ENCODE measurements at places on chromosomes 1 and 21. TPM values are rescaled to one million over a fixed set of nuclear protein-coding genes. Genes with fewer than 3 reads are reported as not detected.

DNA sequence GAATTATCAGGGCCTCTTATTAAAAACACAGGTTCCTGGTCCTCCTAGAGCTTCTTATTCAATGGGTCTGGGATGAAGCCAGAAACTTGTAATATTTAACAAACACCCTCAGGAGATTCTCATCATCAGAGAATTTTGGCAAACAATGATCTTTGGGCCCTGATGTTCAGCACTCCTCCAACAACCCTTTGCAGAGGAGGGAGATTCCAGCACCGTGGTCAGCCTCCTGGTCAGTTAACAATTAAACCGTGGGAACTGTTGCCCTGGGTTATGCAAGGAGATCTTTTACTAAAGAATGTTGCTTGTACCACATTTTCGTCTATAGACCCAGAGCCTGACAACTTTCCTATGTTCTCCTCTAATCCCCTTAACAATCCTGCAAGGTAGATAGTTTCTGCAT is 294.4 kb downstream of the PLPP3 start:
- DNase-seq, result no peak
- no peak overlapping the region for H3K4me3 ChIP-seq
- H3K27ac ChIP-seq, result no peak overlapping the region
- no peaks in the 10 kb centered on the region for H3K36me3 ChIP-seq

DNA sequence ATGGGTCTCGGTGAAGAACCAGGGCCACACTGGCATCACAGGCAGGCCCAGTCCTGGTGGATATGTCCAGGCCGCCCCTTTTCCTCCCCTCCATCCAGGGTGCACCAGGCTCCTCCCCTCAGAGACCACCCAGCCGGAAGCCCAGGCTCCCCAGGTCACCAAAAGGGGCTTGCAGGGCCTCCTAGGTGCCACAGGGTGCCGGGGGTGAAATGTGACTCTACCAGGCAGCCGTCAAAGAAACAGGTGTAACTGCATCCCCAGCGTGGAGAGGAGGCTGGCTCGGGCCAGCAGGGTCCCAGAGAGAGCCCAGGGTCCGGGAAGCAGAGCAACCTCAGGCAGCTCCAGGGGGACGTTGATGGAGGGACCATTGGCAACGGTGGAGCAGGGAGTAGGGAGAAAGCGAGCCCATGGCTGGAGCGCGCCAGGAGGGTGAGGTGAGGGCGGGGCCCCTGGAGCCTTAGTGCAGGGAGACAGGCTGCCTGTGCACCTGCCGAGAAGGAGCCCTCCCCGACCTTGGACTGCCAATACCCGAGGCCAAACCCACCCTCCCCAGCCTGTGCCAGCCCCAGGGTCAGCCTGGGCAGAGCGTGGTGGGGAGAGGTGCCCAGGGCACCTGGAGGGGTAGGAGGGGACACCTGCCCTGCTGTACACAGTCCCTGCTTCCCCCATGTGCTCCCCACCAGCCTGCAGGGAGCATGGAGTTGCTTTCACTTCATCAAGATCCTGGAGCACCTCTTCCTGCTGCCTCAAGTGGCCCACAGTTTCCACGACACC is 48.3 kb upstream of the POFUT2 start:
- H3K4me1 ChIP-seq, result peaks cover 13% of the 10 kb centered on the region
- no peak overlapping the region for H3K27ac ChIP-seq
- H3K4me3 ChIP-seq, result no peak overlapping the region
- H3K36me3 ChIP-seq, result no peaks in the 10 kb centered on the region
- H3K27me3 ChIP-seq, result no peaks in the 10 kb centered on the region
- no peak for DNase-seq

DNA sequence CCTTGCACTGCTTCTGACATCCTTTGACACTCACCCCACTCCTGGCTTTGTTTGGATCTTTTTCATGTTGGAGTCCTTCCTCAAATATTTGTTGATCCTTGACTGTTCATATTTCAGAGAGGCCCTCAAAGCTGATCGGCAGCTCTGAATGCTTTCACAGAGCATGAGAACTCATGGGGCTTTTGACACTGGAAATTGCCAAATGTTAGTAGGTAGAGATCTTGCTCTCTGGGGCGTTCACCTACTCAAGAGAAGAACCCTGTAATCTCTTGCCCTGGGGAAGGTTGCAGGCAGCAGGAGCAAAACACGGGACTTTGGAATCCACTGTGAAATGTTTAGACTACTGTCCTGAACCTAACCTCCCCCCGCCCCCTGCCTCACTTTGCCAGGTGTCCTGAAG is 67.4 kb upstream of the STUM start:
- H3K4me3 ChIP-seq, result no peak overlapping the region
- DNase-seq, result no peak
- no peaks in the 10 kb centered on the region for H3K36me3 ChIP-seq
- no peaks in the 10 kb centered on the region for H3K27me3 ChIP-seq

DNA sequence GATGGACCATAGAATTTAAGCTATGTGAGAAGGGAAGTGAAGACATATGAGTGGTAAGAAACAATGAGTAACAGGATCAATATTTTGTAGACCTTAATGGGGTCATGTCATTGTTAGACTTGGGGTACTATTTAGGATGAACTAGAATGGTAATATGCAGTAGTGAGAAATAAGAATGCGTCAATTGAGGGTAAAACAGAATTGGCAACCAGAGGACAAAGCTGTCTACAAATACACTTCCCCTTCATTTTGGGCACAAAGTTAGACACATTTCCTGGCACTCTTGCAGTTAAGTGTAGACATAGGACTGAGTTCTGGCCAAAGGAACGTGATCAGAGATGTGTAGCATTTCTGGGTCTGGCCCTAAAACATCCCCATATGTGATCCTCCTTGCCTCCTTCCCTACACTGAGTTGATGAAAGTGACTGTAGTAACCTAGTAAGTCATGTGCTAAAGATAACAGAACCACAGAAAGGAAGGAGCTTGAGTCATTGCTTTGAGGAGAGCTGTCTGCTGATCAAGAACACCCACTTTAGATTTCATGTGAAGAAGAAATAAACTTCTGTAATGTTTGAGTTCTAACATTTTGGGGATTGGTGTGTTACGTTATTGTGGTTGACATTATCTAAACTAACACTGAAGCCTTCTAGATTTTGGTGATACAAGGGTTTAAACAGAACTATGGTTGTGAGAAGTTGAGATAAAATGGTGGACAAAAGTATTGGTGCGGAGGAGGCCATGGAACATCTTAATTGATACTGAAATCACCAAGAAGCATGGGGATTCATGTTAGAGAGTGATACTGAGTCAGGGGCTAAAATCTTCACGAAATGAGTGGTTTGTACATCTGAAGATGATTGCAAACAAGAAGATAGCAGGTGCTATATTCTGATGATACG is 41.7 kb downstream of the CD55 start:
- no peaks in the 10 kb centered on the region for H3K27me3 ChIP-seq
- no peak overlapping the region for H3K27ac ChIP-seq
- H3K36me3 ChIP-seq, result no peaks in the 10 kb centered on the region
- H3K4me3 ChIP-seq, result no peak overlapping the region
- no peak for DNase-seq
- H3K4me1 ChIP-seq, result no peaks in the 10 kb centered on the region

- no peaks in the 10 kb centered on the region for H3K4me1 ChIP-seq
- H3K4me3 ChIP-seq, result no peak overlapping the region
- no peak overlapping the region for H3K27ac ChIP-seq
- no peak for DNase-seq
These were observed 35.6 kb downstream of the DNAI4 start for GRCh38 chr1:66889030-66889429.

Gene C1QB
- not detected for total RNA-seq

- no peak overlapping the region for H3K4me3 ChIP-seq
- no peak overlapping the region for H3K27ac ChIP-seq
- H3K4me1 ChIP-seq, result no peaks in the 10 kb centered on the region
- no peaks in the 10 kb centered on the region for H3K27me3 ChIP-seq
- no peak for DNase-seq
These were observed 32.8 kb downstream of the PADI6 start for GRCh38 chr1:17404820-17405219.

Gene TSSK3
- total RNA-seq, result 2.3 TPM

DNA sequence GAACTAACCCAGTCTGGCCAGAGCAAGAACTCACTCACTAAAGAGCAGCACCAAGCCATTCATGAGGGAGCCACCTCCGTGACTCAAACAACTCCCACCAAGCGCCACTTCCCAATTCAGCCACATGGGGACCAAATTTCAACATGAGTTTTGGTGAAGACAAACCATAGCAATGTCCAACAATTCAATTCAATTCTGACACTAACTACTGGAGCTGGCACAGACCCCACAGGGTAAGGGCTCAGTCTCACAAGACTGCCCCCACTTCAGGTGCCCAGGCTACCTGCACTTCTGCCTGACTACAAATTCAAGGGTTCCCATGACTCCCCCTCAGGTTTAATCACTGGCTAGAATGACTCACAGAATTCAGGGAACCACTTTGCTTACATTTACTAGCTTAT is 48.8 kb upstream of the RAP1A start:
- no peak for DNase-seq
- no peak overlapping the region for H3K27ac ChIP-seq
- no peaks in the 10 kb centered on the region for H3K27me3 ChIP-seq
- H3K36me3 ChIP-seq, result no peaks in the 10 kb centered on the region

Gene SGIP1
- 2.6 TPM for total RNA-seq

DNA sequence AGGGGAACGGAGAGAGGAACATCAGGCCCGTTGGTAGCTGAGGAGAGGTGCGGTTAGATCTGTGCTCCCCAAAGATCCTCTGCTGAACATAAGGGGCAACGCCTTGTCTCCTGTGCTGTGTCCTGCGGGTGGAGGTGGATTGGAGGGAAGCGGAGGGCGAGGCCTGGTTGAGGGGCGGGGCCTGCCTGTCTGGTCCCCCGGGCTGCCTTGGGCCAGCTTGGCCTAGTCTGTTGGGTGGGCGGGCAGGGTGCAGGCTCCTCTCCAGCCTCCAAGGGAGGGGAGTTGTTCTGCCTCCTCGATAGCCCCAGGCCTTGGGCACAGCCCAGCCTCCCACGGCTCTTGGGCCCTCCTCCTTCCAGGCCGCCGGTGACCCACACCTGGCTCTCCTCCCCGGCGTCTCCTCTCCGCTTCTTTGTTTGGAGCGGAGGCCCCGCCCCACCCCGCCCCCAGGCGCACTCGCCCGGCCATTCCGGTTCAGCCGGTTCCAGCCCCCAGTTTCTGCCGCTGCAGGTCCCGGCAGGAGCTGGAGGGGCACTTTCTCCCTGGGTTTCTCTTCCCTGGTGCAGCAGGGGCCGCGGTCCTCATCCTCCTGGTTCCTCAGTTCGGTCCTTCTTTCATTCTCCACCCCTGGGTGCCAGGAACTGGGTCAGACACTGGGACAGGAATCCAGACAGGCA is 19.4 kb downstream of the PTPRF start:
- H3K4me3 ChIP-seq, result peak overlapping the region; percentile 12
- no peaks in the 10 kb centered on the region for H3K36me3 ChIP-seq
- H3K4me1 ChIP-seq, result peaks cover 35% of the 10 kb centered on the region
- H3K27ac ChIP-seq, result no peak overlapping the region

DNA sequence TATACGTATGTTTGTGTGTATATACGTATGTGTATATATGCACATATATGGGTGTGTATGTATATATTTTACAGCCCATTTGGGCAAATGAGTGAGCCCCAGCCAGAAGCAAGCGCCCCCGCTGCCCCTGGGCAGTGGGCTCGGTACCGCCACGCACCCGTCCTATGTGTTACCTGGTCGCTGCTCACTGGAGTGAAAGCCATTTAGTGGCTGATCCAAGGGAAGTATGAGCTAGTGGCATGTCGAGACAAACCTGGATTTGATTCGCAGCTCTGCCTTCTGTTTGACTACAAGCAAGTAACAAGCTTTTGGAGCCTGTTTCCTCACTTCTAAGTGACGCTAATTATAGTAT is 35.8 kb upstream of the JAK1 start:
- H3K4me1 ChIP-seq, result no peaks in the 10 kb centered on the region
- peaks cover 50% of the 10 kb centered on the region for H3K27me3 ChIP-seq
- H3K4me3 ChIP-seq, result peak overlapping the region; percentile 35
- no peak for DNase-seq
- H3K36me3 ChIP-seq, result no peaks in the 10 kb centered on the region

DNA sequence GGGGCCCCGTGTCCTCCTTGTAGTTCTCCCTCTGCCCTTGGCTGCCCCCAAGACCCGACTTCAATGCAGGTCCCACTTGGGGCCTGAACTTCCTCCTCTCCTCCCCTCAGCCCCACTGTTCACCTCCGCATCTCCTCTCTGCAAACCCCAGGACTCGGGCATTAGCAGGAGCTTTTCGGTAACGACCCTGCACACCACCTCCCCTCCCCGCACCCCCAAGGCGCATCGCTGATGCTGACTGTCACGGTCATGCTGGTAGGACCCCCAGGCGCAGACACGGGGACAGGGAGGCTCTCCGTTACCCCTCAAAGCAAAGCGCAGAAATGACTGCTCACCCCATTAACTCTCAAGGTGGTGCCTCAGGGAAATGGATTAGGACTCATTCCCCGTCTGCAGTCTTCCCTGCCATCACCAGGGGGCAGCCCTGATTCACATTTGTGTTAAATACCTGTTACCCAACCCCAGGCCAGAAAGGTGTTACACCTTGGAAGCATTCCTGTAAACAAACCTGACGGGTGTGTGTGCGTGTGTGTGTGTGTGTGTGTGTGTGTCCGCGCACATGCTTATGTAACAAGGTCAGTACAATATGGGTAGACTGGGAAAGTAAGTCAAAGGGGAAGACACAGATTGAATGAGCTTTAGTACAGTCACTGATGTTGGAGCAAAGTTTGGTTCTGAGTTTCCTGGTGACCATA is 6.4 kb upstream of the GUCA2B start:
- H3K27me3 ChIP-seq, result peaks cover 13% of the 10 kb centered on the region
- H3K36me3 ChIP-seq, result no peaks in the 10 kb centered on the region
- peak; percentile 79 for DNase-seq
- no peaks in the 10 kb centered on the region for H3K4me1 ChIP-seq
- H3K27ac ChIP-seq, result no peak overlapping the region

DNA sequence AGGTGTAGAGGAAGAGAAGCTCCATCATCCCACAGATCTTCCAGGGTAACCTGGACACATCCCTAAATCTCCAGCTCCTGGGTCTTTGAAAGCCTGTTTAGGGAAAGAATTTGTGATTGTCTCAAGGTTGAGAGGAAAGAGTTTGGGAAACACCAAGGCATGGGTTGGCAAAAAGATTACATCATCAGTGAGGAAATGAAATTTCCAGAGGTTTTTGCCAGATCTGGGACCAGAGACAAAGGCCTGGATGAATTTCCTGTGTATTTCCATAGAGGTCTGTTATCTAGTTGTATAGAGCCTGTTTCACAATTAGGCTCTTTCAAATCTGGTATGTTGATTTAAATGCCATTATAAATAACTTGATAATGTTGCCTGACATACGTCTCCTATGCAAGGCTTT is 82.3 kb downstream of the GPR89B start:
- no peak overlapping the region for H3K27ac ChIP-seq
- peak; percentile 54 for DNase-seq
- no peak overlapping the region for H3K4me3 ChIP-seq
- no peaks in the 10 kb centered on the region for H3K4me1 ChIP-seq

Gene LAMB3
- 0.70 TPM for total RNA-seq

Gene TRNP1
- total RNA-seq, result 61.7 TPM

All from cardiac muscle cell (in vitro differentiated cells and primary cell).